ENCODE measurements at places on chromosomes 13 and 19.

GRCh38 chr13:72397265-72397664 is 330.2 kb downstream of the MZT1 start:
- no peak for DNase-seq

DNA sequence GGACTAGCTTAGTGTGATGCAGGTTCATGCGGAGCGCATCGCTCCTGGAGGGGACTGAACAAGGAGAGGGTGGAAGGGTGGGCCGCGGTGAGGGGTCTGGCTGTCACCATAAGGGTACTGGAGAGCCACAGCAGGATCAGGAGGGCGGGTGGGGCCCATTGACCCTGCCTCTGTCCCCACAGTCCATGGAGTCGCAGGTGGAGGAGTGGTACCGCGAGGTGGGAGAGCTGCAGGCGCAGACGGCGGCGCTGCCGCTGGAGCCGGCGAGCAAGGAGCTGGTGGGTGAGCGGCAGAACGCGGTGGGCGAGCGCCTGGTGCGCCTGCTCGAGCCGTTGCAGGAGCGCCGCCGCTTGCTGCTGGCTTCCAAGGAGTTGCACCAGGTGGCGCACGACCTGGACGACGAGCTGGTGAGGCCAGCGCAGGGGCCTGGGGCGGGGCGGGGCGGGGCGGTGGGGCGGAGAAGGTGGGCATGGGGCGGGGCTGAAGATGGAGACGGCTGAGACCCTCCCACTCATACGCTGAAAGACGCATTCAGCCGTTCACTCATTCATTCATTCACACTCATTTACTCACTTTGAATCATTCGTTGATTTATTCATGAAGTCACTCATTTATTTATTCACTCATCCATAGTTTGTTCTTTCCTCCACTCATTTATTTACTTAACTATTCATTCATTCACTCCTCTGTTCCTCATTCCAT is 27.5 kb upstream of the SHKBP1 start:
- no peak for DNase-seq

- no peak for DNase-seq
Observed at GRCh38 chr13:40181203-40181845, 485.1 kb downstream of the FOXO1 start.

GRCh38 chr13:42270857-42271215 is 1.1 kb upstream of the AKAP11 start:
- DNase-seq: no peak

GRCh38 chr13:98405107-98405571 is 171.8 kb downstream of the STK24 start:
- DNase-seq: no peak

GRCh38 chr19:28314756-28315155 is 898.2 kb downstream of the UQCRFS1 start:
- DNase-seq: no peak

DNA sequence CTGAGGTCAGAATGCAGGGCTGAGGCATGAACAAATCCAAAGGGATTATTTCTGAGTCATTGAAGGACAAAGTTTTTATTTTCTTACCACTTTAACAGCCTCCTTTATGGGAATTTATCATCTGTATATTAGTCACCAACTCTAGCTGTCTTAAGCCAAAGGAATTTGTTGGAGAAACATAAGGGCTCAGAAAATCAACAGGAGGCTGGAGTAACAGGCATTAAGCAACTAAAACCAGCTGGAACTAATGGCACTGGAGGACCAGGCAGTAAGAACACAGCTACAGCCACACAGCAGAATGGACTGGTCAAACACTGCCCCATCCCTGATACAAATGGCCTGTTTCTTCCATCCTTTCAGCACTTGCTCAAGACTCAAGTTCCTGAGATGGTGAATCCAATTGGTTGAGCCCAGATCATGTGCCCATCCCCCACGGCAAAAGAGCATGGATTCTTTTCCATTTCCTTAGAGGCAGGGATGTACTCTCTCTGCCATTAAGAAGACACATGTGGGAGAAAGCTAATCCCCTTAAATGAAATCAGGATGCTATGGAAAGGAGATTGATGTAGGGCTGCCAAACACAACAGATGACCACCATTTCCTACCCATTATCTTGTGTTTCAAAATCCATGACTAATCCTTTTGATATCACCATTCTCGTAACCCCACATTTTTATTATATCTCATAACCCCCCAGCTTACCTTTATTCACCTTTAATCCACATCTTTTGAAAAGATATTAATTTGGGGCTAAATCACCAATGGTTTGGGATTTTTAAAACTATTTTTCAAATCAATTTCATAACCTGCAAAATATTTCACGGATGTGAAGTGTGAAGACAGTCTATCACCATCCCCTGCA is 157.0 kb upstream of the FNDC3A start:
- no peak for DNase-seq
